ENCODE measurements at places on chromosomes 2 and 18.
A peak's percentile ranks its signal among the peaks of the same experiment; 100 is the strongest.

GRCh38 chr2:42331569-42332284 lies 29.3 kb downstream of the COX7A2L start:
- no peak for DNase-seq

- no peak for DNase-seq
Observed at GRCh38 chr18:50659091-50660003, 99.5 kb downstream of the MAPK4 start.

DNA sequence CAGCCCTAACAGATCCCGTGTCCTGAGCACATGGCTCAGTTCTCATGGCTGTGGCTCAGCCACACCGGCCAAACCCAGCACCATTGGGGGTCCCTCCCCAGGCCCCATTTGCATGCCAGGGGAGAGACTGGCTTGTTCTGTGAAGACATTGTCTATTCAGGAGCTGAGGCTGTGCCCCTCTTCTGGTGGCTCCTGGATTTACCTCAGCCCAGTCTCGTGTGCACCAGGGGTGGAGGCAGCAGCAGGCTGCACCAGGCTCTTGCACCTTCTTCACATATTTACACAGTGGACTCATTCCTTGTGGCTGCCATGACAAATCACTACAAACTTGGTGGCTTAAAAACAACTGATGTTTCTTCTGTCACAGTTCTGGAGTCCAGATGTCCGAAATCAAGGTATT lies 92.4 kb upstream of the ITGA6 start:
- DNase-seq = no peak

- DNase-seq = no peak
Observed at GRCh38 chr2:135279209-135279608, 227.1 kb downstream of the RAB3GAP1 start.

DNA sequence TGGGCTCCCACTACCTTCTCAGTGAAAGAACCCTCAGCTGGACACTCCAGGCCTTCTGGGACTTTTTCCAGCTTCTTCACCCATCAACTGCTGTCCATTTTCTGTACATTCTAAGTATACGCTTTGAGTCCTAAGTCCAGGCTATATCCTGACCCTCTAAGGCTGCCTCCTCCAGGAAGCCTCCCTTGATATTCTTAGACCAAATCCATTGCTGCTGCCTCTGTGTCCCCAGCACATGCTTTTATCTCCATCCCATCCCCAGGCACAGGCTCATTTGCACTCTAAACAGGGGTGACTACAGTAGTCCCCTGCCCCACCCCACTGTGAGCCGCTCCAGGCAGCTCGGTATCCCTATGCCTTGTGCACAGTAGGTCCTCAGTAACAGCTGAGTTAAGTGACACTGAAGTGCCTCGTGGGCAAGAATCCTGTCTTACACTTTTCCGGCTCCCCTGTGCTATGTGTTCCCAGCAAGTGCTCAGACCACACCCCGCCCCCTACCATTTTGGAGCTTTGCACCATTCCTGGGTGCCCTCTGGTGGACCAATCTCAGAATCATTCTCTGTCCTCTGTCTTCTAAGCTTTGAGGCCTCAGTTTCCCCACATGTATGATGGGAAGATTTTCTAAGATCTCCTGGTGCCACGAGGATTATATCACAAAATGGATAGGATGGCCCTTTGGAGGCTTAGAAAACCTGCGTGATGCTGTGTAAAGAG lies 34.9 kb downstream of the EMX1 start:
- DNase-seq = no peak

- DNase-seq = no peak
Observed at GRCh38 chr2:113875135-113875534, 14.8 kb upstream of the ACTR3 start.

- no peak for DNase-seq
Observed at GRCh38 chr18:75739682-75740081, 312.2 kb upstream of the SMIM21 start.

DNA sequence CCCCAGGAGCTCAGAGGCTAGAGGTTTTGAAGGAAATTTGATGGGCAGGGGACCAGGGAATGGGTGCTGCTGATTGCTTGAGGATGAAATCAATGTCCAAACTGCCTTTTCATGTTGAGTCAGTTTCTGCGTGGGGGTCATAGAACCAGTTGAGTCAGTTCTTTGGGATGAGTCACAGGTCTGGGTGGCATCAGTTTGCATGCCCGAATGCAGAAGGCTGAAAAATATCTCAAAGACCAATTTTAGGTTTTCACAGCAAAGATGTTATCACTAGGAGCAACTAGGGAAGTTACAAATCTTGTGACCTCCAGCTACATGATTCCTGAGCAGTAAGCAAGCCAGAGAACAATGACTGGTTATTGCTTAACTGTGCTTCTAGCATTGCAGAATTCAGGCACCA lies 1135.1 kb upstream of the CRIM1 start:
- no peak for DNase-seq

DNA sequence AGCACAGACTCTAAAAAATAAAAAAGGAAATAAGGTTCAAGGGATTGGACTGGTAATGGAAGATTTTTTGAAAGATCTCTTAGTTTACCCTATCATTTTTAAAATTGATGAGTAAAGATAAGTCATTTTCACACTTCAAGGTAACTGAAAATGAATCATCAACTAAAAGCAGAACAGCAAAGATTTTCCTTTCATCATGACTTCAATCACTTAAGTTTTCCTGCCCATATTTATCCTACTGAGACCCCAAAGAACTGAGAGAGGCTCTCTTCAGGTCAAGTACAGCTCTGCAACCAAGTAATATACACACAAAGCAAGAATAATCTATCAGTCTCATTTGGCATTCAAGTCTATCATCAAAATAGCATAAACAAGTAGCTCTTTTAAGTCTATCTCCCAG lies 540.7 kb downstream of the METTL4 start:
- no peak for DNase-seq

- no peak for DNase-seq
Observed at GRCh38 chr2:122182616-122183355, 427.3 kb downstream of the TSN start.

DNA sequence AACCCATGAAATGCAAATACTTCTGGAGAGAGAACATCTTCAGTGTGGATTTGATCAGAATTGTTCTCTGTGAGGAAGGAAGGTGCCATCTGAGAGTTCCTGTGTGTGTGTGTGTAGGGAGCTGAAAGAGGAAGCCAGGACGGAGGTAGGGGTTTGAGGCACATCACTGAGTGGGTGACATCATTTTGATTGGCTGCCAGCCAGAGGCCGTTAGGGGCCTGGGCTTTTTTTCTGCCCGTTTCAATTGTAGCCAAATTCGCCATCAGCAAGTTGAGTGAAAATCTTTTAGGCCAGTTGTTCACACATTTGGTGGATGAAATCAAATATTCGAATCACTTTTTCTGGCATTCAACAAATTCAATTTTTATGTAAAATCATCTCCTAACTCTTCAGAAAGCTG lies 48.9 kb downstream of the TSN start:
- no peak for DNase-seq

DNA sequence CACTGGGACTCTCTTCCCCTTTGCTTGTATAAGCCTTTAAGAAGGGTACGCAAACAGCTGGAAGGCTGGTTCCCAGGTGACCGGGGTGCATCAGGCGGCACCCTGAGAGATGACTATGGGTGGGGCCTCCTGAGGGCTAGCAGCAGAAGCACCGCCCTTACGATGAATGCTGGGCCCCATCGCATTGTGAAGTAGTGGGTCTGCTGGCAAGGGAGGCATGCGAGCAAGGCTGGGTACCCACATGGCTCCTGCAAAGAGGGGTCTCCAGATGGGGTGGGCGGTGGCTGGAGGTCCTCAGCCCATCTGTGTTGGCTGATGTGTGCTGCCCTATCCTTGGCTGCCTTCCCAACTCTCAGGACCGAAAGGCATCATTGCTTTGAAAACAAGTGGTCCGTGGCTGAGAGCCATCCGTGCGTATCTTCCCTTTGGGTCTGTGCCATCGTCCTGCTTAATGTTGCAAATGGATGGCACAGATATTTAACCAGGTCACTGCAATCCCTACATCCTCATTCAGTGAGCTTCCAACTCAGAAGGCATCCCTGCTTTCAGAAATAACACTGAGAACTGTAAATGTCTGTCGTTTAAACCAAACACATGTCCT lies 83.5 kb upstream of the GPC1 start:
- no peak for DNase-seq

DNA sequence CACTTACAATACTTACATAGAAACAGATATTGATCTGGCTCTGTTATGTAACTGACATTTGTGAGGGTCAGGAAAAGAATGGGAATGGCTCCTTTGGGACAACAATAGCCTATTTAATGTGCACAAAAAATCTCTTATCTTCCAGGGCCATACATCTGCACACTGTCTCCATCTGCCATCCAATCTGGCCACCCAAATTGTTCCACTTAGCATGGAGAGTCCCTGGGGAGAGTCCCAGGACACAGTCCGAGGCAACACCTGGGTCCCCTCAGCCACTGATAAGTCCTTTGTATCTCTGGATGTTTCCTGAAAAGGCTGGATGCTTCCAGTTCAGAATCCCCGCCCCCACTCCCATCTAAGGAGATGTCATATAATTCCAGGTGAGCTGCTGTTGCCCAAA lies 274.2 kb upstream of the NCKAP5 start:
- DNase-seq = no peak

GRCh38 chr2:204691911-204692510 lies 146.7 kb downstream of the PARD3B start:
- DNase-seq = peak; percentile 91

GRCh38 chr2:99480390-99480789 lies 9.4 kb downstream of the REV1 start:
- DNase-seq = no peak

- DNase-seq = no peak
Observed at GRCh38 chr2:169928463-169928864, 101.2 kb downstream of the UBR3 start.

- DNase-seq = no peak
Observed at GRCh38 chr2:237743561-237744269, 54.9 kb upstream of the RBM44 start.

DNA sequence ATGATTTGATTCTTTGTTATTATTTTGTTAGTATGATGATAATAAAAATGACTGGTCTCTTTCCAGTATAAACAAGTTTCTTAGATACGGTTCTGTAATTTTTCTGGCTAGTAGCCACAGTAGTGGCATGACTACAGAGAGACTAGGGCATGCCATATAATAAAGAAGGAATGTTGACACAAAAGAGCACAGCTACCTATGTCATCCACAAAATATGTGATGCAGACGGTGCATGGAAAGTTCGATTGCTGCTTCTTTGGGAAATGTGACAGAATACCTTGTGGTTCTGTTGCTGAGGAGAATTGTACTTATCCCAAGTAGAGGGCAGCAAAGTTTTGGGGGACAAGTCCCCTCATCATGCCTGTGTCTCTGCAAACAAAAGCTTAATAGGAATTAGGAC lies 26.1 kb upstream of the SETBP1 start:
- DNase-seq = no peak

GRCh38 chr2:143513081-143513480 lies 383.9 kb downstream of the ARHGAP15 start:
- DNase-seq = no peak

GRCh38 chr18:48790869-48791635 lies 159.7 kb downstream of the SMAD7 start:
- DNase-seq = no peak

GRCh38 chr2:241366678-241367077 lies 10.6 kb downstream of the FARP2 start:
- DNase-seq = no peak

DNA sequence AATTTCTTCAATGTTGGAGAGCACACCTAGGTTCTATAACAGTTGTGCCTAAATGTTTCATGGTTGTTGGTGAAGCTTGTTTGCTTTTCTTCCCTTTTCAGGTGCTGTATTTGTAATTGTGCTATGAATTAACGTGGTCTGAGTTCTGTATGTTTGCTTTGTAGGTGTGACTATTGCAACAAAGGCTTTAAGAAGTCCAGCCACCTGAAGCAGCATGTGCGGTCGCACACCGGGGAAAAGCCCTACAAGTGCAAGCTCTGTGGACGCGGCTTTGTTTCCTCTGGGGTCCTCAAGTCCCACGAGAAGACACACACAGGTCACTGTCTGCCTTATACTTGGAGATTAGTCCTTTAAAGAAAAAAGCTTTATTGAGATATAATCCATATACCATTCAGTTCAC lies 91.2 kb downstream of the ZNF236 start:
- no peak for DNase-seq

GRCh38 chr2:176566496-176566895 lies 297.3 kb downstream of the MTX2 start:
- no peak for DNase-seq

DNA sequence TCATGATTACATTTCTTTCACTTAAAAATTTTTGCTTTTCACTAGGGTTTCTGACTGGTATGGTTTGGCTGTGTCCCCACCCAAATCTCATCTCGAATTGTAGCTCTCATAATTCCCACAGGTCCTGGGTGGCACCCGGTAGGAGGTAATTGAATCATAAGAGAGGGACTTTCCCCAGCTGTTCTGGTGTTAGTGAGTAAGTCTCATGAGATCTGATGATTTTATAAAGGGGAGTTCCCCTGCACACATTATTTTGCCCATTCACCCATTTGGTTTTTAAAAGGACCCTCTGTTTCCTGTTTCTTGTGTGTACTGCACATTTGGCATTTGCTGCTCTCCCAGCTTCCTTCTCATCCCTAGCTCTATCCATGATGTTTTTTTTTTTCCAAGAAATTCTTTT lies 27.8 kb upstream of the NETO1 start:
- DNase-seq = no peak

DNA sequence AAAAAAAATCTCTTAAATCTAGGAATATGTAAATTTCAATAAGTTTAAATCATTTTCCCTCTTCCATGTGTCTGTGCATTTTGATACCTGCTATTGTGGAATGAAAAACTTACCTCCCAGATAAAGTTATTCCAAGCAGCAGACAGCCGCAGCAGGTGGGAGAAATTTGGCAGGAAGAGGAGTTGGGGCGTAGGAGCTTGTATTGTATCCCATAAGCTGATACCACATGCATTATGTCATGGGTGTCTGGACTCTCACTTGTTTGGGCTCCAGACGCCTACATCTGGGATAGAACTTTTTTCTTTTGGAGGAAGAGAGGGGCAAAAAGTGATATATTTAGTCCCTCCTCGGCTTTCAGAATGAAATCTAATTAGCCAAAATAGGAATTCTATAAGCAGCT lies 59.3 kb upstream of the TCF4 start:
- DNase-seq = no peak

DNA sequence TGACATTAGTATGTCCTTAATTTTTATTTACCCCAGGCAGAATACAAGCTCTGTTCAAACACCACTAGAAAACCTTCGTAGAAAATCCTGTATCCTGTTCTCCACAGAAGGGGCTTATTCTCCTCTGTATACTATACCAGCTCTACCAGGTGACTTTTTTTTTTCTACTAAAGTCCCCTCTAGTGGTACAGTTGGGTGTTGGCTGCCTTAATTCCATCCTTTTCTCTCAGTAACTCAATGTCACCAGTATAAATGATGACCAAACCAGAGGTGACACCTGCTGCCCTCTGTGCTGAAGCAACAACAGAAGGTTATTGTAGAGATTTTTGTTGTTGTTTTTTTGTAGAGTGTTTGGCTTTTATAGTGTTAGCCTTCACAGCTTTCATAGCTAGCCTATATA lies 1322.0 kb downstream of the LRP1B start:
- no peak for DNase-seq

- DNase-seq = no peak
Observed at GRCh38 chr2:143689541-143689940, 560.3 kb downstream of the ARHGAP15 start.

GRCh38 chr18:28789502-28789901 lies 612.6 kb upstream of the CDH2 start:
- DNase-seq = no peak

GRCh38 chr2:66683599-66683998 lies 248.7 kb downstream of the MEIS1 start:
- no peak for DNase-seq

- DNase-seq = no peak
Observed at GRCh38 chr18:3624935-3625741, 175.2 kb downstream of the TGIF1 start.

- no peak for DNase-seq
Observed at GRCh38 chr2:67486041-67486796, 89.1 kb downstream of the ETAA1 start.
